ENCODE measurements at places on chromosomes 16 and 17.

DNA sequence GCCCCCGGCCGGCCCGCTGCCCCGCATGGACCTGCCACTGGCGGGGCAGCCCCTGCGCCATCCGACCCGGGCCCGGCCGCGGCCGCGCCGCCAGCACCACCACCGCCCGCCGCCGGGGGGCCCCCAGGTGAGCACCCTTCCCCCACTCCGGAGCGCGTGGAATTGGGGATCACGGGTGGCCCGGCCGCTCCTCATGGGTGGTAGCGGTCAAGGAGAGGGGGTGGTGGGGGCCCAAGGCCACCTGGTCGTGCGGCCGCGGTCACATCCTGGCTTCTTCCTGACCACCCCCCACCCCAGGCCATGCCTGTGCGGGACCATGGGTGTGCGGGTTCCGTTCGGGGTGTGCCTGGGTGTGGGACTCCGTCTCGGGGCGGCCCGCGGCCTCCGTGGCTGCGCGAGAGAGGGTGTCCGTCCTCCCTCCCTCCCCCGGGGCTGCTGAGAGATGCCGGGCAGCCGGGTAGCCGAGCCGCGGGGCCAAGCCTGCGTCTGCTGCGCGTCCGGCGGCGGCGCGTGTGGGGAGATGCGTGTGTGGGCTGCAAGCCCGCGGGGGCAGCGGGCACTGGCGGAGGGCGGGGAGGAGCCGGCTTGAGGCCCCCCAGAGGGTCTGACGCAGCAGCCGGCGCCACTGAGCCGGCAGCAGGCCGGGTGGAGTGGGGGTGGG is 6.8 kb downstream of the ACD start:
- DNase-seq, result no peak

- no peak for DNase-seq
These were observed 9.3 kb upstream of the ADGRG1 start for GRCh38 chr16:57619133-57619605.

DNA sequence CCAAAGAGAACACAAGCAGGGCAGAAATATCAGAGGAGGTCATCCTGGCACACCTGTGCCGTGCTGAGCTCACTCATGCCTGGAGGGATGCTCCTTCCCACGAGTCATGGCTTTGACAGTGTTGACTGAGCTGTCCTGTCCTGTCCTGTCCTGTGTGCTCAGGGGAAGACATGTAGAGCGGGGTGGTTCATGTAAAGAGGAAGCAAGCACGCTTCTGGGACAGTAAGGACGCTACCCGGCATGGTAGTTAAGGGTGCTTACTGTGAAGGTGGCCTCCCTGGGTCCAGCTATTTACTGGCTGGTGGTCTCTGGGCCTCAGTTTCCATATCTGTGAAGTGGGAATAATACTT is 398 bp downstream of the LGALS9 start:
- DNase-seq, result no peak

- DNase-seq, result no peak
These were observed 148.4 kb downstream of the TOX3 start for GRCh38 chr16:52398491-52398960.

DNA sequence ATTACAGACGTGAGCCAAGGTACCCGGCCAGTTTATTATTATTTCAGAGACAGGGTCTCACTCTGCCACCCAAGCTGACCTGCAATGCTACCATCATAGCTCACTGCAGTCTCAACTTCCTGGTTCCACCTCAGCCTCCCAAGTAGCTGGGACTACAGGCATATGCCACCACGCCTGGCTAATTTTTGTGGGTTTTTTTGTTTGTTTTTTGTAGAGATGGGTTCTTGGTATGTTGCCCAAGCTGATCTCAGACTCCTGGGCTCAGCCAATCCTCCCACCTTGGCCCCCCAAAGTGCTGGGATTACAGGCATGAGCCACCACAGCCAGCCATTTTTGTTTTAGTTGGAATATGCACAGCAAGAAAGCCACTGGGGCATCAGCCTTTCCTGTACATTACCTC is 115.7 kb downstream of the MRM1 start:
- no peak for DNase-seq

GRCh38 chr16:2853531-2854073 is 4.4 kb downstream of the PRSS22 start:
- DNase-seq, result no peak

DNA sequence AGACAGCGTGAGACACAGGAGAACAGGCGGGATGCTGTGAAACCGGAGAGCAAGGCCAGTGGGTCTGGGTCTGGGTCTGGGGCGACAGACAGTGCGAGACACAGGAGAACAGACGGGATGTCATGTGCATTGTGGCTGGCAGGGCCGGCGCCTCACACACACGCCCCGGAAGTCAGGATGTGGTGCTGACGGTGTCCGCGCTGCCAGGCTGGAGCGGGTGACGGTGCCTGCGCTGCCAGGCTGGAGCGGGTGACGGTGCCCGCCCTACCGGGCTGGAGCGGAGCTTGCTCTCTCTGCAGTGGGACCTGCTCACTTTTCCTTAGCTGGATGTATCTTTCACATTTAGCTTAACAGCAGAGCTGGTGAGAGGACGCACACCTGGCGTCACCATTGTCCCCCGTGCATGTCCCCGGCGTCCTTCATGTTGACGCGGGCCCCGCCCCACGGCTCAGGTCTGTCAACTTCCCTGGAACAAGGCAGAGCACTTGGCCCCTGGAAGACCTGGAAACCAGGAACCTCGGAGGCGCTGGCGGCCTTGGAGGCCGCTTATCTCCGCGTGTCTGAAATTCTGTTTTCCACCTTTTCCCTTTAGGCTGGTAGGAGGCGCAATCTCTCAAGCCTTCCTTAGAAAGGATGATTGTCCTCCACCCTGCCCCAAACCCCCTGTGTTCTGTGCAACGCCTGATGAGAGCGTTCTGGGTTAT is 43.0 kb upstream of the ZNF750 start:
- DNase-seq, result peak; percentile 65

GRCh38 chr16:9603316-9603715 is 511.9 kb downstream of the HAPSTR1 start:
- DNase-seq, result no peak

- no peak for DNase-seq
These were observed 351.1 kb upstream of the TBX2 start for GRCh38 chr17:61048376-61049106.

DNA sequence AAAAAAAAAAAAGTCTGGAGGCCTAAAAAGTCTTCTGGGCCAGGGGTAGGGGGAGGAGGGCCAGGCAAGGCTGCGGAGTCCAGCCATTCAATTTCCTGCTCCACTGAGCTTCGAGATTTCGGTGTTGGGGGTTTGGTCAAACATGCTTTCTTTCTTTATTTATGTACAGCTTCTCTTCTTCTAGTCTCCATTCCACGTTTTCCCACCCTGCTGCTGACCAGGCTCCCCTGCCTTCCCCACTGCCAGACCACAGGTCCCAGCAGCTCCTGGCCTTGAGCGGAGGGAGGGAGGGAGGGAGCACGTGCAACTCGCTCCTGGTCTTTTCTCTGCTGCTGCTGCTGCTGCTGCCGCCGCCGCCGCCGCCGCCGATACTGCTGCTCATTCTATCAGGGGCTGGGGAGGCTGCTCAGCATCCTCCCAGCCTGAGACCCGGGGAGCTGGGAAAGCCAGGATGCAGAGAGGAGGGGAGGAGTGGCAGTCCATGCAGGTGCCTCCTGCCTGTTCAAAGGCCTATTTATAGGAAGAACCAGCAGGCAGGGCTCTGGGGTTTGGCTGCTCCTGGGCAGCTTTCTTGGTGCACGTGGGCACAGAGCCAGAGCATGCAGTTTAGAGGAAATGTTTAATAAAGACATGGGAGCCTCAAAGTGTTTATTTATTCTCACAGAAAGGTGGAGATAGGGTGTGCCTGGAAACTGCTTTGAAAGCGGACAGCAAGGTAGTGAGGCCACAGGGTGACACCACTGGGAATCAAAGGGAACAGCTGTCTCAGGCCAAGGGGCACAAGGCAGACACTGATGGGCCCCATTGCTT is 23.4 kb upstream of the ZFHX3 start:
- DNase-seq, result peak; percentile 58

All from NCI-H510A treated with DMSO at 0.1 percent for 48 hours (cell line).